T-cell (primary cell): ENCODE measurements at places on chromosomes 3 and 15. TPM values are rescaled to one million over a fixed set of nuclear protein-coding genes. Genes with fewer than 3 reads are reported as not detected.

The ZNF621 gene
- total RNA-seq, result 16.8 TPM

The ZMAT3 gene
- 19.6 TPM for total RNA-seq

The DET1 gene
- total RNA-seq, result 4.1 TPM

The XIRP1 gene
- not detected for total RNA-seq

The ATP2B2 gene
- total RNA-seq, result not detected

DNA sequence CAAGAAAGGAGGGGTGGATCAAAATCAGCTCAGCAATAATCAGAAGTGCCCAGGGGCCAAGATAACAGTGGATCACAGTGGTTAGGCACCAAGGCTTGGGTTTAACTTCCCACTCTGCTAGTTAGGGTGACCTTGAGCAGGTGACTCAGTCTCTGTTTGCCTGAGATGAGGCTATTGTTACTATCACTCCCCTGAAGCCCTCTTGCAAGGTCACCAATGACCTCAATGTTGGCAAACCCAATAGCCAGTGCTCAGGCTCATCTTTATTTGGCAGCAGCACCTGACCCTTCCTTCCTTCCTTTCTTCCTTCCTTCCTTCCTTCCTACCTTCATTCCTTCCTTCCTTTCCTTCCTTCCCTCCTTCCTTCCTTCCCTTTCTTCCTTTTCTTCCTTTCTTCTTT is 102.4 kb upstream of the HACD2 start:
- H3K27ac ChIP-seq, result no peak overlapping the region
- no peaks in the 10 kb centered on the region for H3K27me3 ChIP-seq
- no peak overlapping the region for H3K4me3 ChIP-seq
- H3K4me1 ChIP-seq, result no peaks in the 10 kb centered on the region

GRCh38 chr15:74385733-74386132 is 18.3 kb upstream of the CYP11A1 start:
- H3K4me3 ChIP-seq, result no peak overlapping the region
- no peak for DNase-seq
- H3K27ac ChIP-seq, result peak overlapping the region; percentile 63
- peaks cover 43% of the 10 kb centered on the region for H3K4me1 ChIP-seq
- no peaks in the 10 kb centered on the region for H3K36me3 ChIP-seq
- H3K27me3 ChIP-seq, result peaks cover 6% of the 10 kb centered on the region

GRCh38 chr15:55824857-55825613 is 82.1 kb upstream of the PRTG start:
- H3K27ac ChIP-seq, result no peak overlapping the region
- no peaks in the 10 kb centered on the region for H3K27me3 ChIP-seq
- no peak for DNase-seq
- no peak overlapping the region for H3K4me3 ChIP-seq
- H3K4me1 ChIP-seq, result no peaks in the 10 kb centered on the region

DNA sequence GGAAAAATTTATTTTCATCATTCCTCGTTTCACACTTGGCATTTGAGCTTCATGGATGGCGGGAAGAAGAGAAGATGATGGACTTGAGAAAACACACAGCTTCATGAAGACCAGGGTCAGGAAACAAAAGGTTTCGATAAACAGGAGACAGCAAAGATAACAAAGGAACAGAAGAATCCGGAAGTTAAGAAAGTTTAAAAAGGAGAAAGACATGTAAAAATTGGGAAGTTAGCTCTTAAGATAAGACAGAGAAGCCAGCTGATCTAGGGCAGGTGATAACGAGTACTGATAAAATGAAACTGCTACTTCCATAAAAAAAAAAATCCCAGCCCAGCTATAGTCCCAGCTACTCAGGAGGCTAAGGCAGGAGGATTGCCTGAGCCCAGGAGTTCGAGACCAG is 23.9 kb downstream of the IL5RA start:
- no peaks in the 10 kb centered on the region for H3K27me3 ChIP-seq
- no peak overlapping the region for H3K27ac ChIP-seq
- no peaks in the 10 kb centered on the region for H3K36me3 ChIP-seq
- no peak for DNase-seq

- no peaks in the 10 kb centered on the region for H3K4me1 ChIP-seq
- no peak for DNase-seq
- no peak overlapping the region for H3K4me3 ChIP-seq
- no peaks in the 10 kb centered on the region for H3K36me3 ChIP-seq
Observed at GRCh38 chr3:114887806-114888205, 259.3 kb downstream of the ZBTB20 start.

- DNase-seq, result no peak
- no peaks in the 10 kb centered on the region for H3K27me3 ChIP-seq
- H3K4me1 ChIP-seq, result peaks cover 38% of the 10 kb centered on the region
- H3K27ac ChIP-seq, result peak overlapping the region; percentile 34
- H3K36me3 ChIP-seq, result no peaks in the 10 kb centered on the region
Observed at GRCh38 chr3:177150970-177151627, 46.2 kb downstream of the TBL1XR1 start.

GRCh38 chr3:139140553-139140952 is 95.9 kb upstream of the PRR23C start:
- no peak overlapping the region for H3K27ac ChIP-seq
- no peaks in the 10 kb centered on the region for H3K4me1 ChIP-seq
- H3K4me3 ChIP-seq, result no peak overlapping the region
- no peaks in the 10 kb centered on the region for H3K36me3 ChIP-seq
- DNase-seq, result no peak
- no peaks in the 10 kb centered on the region for H3K27me3 ChIP-seq

GRCh38 chr3:89434621-89435380 is 327.4 kb downstream of the EPHA3 start:
- H3K27me3 ChIP-seq, result no peaks in the 10 kb centered on the region
- H3K4me1 ChIP-seq, result no peaks in the 10 kb centered on the region

- H3K27ac ChIP-seq, result no peak overlapping the region
- H3K27me3 ChIP-seq, result no peaks in the 10 kb centered on the region
- H3K36me3 ChIP-seq, result no peaks in the 10 kb centered on the region
- no peak overlapping the region for H3K4me3 ChIP-seq
- peaks cover 8% of the 10 kb centered on the region for H3K4me1 ChIP-seq
- DNase-seq, result no peak
Observed at GRCh38 chr3:114480442-114480841, 186.6 kb downstream of the TIGIT start.

DNA sequence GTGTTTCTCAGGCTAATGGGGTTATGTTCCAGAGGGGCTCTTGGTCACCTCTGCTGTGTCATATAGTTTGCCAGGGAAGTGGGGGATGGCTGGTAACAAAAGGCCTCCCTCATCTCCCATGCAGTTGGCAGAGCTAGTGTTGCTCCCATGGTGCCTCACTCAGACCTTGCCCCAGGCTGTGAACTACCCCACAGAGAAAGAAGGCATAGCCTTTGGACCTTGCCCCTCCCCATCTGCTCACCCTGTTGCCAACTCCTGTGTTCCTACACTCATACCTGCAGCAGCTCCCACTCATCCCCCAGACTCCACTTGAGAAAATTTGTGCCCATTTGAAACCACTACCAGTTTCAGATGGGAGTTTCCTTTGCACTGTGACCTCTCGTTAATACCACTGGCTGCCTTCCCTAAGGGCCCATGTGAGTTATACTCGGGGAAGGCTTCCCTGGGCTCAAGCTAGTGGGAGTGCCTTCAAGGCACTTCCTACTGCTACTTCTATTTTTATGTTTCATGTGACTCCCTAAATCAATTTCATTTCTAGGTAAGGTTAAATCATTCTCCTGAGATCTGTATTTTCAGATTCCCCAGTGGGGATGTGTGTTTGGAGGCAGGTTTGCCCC is 25.3 kb upstream of the COPB2 start:
- no peaks in the 10 kb centered on the region for H3K27me3 ChIP-seq
- no peak for DNase-seq
- no peaks in the 10 kb centered on the region for H3K36me3 ChIP-seq
- H3K4me3 ChIP-seq, result no peak overlapping the region

DNA sequence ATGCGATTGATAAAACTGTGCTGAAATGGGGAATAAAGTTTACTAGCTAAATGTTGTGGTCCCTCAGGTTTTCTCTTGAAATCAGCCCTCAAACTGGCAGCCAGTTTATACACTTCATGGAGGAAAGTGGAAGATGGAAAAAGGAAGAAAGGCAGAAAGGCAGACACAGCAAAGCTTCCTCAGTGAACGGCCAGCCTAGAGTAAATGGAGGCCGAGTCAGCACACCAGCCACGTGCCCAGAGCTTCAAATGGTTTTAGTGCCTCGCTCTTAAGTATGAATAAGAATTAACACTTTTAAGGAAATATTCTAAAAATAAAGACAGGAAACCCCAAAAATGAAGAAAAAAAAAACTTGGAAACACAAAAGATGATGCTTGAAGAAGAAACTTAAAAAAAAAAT is 48.3 kb downstream of the GNB4 start:
- DNase-seq, result no peak
- H3K4me3 ChIP-seq, result no peak overlapping the region
- H3K36me3 ChIP-seq, result no peaks in the 10 kb centered on the region
- H3K27me3 ChIP-seq, result no peaks in the 10 kb centered on the region

DNA sequence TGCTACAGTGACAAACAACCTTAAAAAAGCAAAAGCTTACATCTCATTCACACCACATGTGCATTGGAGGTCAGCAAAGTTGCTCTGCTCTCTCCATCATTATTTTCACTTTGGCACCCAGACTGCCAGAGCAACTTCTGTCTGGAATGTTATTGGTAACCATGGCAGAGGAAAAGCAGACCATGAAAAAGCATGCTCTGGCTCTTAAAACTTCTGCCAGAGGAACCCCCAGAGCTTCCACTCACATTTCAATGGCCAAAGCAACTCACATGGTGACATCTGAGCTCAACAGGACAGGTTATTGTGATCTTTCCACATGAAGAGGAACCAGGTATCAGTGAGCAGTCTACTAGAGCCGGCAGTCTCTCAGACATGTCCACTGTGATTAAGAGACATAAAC is 21.9 kb upstream of the FRMD5 start:
- no peaks in the 10 kb centered on the region for H3K4me1 ChIP-seq
- no peaks in the 10 kb centered on the region for H3K36me3 ChIP-seq
- H3K27ac ChIP-seq, result no peak overlapping the region

- no peaks in the 10 kb centered on the region for H3K27me3 ChIP-seq
- DNase-seq, result peak; percentile 49
- H3K36me3 ChIP-seq, result no peaks in the 10 kb centered on the region
- no peak overlapping the region for H3K4me3 ChIP-seq
- peaks cover 29% of the 10 kb centered on the region for H3K4me1 ChIP-seq
Observed at GRCh38 chr3:32374788-32375595, 16.7 kb upstream of the CMTM7 start.

DNA sequence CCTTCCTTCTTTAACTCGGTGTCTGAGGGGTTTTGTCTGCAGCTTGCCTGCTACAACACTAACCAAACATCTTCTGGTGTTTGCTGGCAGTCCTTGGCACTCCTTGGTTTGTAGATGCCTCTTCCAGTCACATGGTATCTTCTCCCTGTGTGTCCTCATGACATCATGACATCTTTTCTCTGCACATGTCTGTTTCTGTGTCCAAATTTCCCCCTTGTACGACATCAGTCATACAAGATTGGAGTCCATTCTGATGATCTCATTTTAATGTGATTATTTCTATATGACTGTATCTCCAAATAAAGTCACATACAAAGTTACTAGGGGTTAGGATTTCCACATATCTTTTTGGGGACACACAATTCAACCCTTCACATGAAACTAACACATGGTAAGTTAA is 152.3 kb upstream of the LRRN1 start:
- no peaks in the 10 kb centered on the region for H3K36me3 ChIP-seq
- no peaks in the 10 kb centered on the region for H3K27me3 ChIP-seq
- no peaks in the 10 kb centered on the region for H3K4me1 ChIP-seq
- H3K4me3 ChIP-seq, result no peak overlapping the region
- H3K27ac ChIP-seq, result no peak overlapping the region
